ENCODE measurements at places on chromosomes 2 and 18. TPM values are rescaled to one million over a fixed set of nuclear protein-coding genes. Genes with fewer than 3 reads are reported as not detected.

TTLL4 gene
- total RNA-seq, result 28.6 TPM

MEIS1 gene
- total RNA-seq, result not detected

SGPP2 gene
- 0.53 TPM for total RNA-seq

C2orf76 gene
- 4.8 TPM for total RNA-seq

CYP27C1 gene
- total RNA-seq, result not detected

Data from activated naive CD4-positive, alpha-beta T cell treated with anti-CD3 and anti-CD28 coated beads, Interleukin-2, amount 10 ng/mL, durations not matched to agents 5 hours and 36 hours (primary cell).